ENCODE measurements at places on chromosomes 7 and 10. TPM values are rescaled to one million over a fixed set of nuclear protein-coding genes. Genes with fewer than 3 reads are reported as not detected.

Gene LEP
- not detected for total RNA-seq

Gene FAM25C
- 1.7 TPM for total RNA-seq

Gene AS3MT
- 2.6 TPM for total RNA-seq

Gene SP8
- total RNA-seq = not detected

Gene SPDYE6
- total RNA-seq = not detected

Gene TRPV6
- total RNA-seq = not detected

Gene PRF1
- 0.05 TPM for total RNA-seq

Gene MAT1A
- total RNA-seq = 0.04 TPM

Gene CCDC7
- total RNA-seq = 0.66 TPM

Gene TWNK
- 38.8 TPM for total RNA-seq

Gene PLXNA4
- 0.40 TPM for total RNA-seq

Gene MRPS24
- total RNA-seq = 251 TPM

Gene NEUROD6
- not detected for total RNA-seq

Gene DENND2A
- 0.88 TPM for total RNA-seq

Gene CALCR
- total RNA-seq = 0.05 TPM

Gene FAM25A
- total RNA-seq = not detected

Gene TYW1B
- 3.0 TPM for total RNA-seq

Gene SAP25
- 0.66 TPM for total RNA-seq

Gene BTBD16
- 0.43 TPM for total RNA-seq

Gene INHBA
- 0.21 TPM for total RNA-seq
